ENCODE measurements at places on chromosomes 4 and X. TPM values are rescaled to one million over a fixed set of nuclear protein-coding genes. Genes with fewer than 3 reads are reported as not detected.

DNA sequence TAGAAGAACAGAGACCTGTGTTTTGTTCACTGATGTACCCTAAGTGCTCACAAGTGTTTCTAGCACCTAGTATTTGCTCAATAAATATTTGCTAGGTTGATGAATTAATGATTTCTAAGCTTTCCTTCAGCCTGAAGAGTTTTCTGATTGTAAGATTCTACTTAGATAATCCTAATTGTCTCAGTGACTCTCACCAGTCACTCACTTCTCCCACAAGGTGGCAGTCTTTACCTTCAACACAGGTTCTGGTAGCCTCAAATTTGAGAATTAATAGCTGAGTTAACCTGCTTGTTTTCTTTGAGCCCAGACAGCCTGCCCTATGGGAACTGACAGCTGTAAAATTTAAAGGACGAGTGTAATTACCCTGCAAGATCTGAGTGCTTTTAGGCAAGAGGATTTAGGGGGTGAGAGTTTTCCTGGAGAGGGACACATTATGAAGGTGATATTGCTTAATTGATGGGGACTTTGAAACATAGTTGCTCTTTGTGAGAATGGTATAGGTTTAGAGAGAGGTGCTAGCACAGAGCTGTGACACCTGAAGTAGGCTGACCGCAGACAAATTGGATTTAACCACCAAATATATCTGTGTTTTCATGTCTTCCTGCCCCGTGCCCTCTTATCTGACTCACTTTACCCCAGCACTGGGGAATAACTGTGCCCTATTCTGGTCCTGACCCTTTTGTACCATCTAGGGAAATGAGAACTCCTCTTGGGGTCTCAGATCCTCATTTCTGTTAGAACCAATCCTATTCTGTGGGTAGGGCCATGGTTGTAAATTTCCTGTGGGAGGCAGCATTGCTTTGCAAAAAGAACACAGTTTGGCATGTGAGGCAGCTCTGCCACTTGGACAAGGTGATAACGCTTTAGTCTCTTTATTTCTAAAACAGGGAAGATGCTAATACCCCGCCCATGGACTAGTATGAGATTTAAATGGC, 27.7 kb downstream of the CD38 start:
- H3K36me3 ChIP-seq = peaks cover 34% of the 10 kb centered on the region
- no peak overlapping the region for H3K27ac ChIP-seq
- no peak for DNase-seq
- no peaks in the 10 kb centered on the region for H3K27me3 ChIP-seq
- H3K4me1 ChIP-seq = peaks cover 51% of the 10 kb centered on the region

RAB40A gene
- total RNA-seq = 0.19 TPM

DNA sequence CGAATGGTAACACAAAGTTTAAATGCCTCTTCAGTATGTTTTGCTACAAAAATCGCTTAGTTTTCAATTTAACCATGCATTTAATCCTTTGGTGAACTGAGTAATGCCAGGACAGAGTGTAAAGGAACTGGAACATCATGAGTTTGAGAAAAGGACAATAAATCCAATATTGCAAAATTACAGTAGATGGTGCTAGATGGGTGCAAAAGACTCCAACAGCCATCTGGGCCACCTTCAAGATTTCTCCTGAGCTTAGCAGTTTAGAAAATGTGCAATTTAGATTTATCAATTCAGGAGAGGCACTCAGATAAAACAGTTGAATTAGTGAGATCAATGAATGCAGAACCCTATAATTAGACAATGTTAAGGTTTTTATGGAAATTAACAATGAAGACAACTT, 33.2 kb upstream of the MID1IP1 start:
- H3K36me3 ChIP-seq = no peaks in the 10 kb centered on the region
- no peaks in the 10 kb centered on the region for H3K27me3 ChIP-seq
- no peak for DNase-seq
- H3K4me1 ChIP-seq = no peaks in the 10 kb centered on the region

- no peak for DNase-seq
- H3K4me1 ChIP-seq = peaks cover 3% of the 10 kb centered on the region
- no peak overlapping the region for H3K4me3 ChIP-seq
- peaks cover 52% of the 10 kb centered on the region for H3K36me3 ChIP-seq
- no peak overlapping the region for H3K27ac ChIP-seq
- H3K27me3 ChIP-seq = no peaks in the 10 kb centered on the region
Observed at GRCh38 chr4:99061048-99061700, 27.4 kb downstream of the ADH5 start.

- no peaks in the 10 kb centered on the region for H3K27me3 ChIP-seq
- DNase-seq = no peak
- no peaks in the 10 kb centered on the region for H3K4me1 ChIP-seq
- no peak overlapping the region for H3K4me3 ChIP-seq
- no peak overlapping the region for H3K27ac ChIP-seq
Observed at GRCh38 chrX:142186103-142186502, 19.0 kb downstream of the MAGEC2 start.

- no peak overlapping the region for H3K4me3 ChIP-seq
- H3K4me1 ChIP-seq = peaks cover 5% of the 10 kb centered on the region
- no peaks in the 10 kb centered on the region for H3K36me3 ChIP-seq
- H3K27me3 ChIP-seq = no peaks in the 10 kb centered on the region
Observed at GRCh38 chrX:101062176-101062575, 10.3 kb upstream of the TRMT2B start.

- H3K36me3 ChIP-seq = no peaks in the 10 kb centered on the region
- no peaks in the 10 kb centered on the region for H3K27me3 ChIP-seq
- no peak for DNase-seq
Observed at GRCh38 chrX:7704205-7704604, 138.8 kb upstream of the VCX start.
